ENCODE measurements at places on chromosomes 6 and 20.

DNA sequence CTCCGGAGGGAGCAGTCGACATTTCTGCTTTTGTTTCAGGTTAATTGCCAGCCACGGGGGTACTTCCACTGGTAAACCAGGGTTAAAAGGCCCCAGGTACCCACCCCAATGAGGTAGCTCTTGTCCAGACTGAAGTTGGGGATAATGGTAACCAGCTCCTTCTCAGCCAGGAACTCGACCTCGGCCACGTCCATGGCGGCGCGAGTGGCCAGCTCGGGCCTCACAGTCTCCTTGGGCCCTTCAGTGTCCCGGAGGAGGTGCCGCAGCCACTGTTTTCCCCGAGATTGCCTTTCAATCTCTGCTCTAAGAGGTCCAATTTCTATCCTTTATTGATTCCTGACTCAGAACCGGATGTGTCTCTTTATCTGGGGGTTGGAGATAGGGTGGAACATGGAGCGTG is 13.7 kb downstream of the ARHGAP40 start:
- no peak for DNase-seq

GRCh38 chr20:15191082-15191723 is 853.8 kb upstream of the FLRT3 start:
- DNase-seq = no peak

GRCh38 chr6:162092816-162093502 is 634.6 kb downstream of the PRKN start:
- no peak for DNase-seq

DNA sequence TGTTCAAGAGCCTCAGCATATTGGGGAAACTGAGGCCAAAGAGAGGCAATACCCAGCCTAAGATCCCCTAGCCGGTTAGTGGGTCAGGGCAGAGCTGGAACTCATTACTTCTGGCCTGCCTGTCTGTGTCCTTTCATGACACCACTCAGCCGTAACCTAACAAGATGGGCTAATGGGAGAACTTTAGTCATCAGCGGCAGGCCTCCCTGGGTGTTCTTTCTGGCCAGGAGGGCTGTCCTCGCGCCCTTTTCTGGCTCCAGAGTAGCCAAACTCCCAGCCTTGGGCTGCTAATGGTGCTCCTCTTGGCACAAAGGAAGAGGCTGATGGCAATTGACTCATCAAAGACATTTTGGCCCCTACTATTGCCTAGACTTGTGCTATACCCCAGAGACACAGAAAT is 76.6 kb downstream of the NCR2 start:
- DNase-seq = no peak

DNA sequence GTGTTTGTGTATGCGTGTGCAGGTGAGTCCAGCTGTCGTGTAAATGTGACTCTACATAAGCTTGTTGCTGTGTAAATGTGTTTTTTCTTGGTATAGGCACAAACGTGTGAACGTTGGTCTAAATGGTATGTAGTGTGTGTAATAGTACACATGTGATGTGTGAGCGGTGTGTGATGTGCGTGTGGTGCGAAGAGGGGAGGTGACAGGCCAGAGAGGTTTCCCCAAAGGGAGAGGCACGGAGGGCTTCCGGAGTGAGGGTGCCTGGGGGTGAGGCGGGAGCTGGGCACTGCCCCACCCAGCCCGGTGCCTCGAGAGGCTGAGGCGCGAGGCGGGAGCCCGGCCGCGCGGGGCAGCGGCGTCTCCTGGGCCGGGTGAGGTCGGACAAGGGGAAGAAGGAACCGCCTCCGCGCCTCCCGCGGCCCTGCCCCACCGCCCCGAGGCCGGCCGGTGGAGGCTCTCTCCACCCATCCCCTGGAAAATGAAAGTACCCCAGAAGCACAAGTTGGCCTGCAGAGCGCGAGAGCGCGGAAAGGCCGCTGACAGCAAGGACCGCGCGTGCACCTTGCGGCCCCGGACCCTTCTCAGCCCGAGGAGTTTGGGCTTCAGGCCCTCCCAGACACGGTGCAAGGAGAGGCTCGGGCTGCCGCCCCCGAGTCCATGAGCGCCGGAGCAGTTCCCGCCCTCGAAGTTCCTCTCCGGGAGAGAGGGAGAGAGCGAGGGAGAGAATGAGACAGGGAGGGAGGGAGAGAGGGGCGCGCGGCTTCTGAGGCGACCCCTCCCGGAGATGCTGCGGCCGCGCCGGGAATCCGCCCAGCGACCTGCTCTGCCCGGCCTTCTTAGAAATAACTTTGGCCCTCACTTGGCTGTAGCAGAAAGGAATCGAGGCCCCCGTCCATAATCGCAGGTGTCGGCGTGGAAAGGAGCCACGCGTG is 43.2 kb upstream of the OSTM1 start:
- DNase-seq = no peak

- no peak for DNase-seq
Measured at GRCh38 chr6:168318090-168318489, 1.5 kb downstream of the DACT2 start.

DNA sequence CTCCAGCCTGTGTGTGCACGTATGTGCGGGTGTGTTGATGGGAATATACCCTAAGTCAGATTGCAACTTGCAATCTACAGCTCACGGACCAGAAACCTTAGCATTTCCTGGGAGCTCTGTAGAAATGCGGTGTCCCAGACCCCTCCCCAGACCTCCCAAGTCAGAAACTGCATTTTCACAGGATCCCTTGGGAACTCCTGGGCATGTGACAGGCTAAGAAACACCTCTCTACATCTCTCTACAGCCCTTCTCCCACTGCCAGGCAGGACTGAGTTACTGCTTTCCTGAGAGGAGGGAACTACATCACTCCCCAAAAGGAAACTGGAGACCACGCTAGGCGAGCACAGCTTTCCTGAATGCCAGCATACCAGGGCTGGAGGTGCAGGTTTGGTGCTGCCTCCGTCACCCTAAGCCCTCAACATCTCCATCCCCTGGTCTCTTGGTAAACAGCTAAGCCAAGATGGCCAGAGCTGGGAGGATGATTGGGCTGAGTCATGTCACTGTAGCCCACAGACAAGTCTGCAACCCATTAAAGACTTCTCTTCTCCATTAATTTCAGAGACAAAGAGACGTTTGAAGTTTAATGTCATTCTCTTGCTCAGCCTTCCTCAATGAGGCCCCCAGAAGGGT is 194.4 kb downstream of the BMP7 start:
- no peak for DNase-seq

DNA sequence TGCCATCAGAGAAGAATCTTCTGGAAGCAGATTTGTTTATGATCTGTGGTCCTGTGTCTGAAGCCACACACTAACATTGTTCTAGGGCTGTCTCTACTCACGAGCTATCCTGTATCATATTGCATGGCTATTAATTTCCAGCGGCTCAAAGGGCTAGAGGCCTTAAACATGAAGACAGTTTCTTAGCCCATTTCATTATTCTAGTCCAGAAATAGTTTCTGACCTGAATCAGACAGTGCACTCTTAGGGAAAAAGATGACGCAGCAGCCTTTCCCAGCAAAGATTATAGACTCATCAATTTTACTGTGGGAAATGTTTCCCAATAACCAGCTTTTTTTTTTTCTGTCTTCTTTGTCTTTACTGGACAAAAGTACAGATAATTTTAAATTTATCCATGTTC is 105.3 kb upstream of the SUPT3H start:
- no peak for DNase-seq

GRCh38 chr6:1625794-1626435 is 16.2 kb downstream of the FOXC1 start:
- no peak for DNase-seq

DNA sequence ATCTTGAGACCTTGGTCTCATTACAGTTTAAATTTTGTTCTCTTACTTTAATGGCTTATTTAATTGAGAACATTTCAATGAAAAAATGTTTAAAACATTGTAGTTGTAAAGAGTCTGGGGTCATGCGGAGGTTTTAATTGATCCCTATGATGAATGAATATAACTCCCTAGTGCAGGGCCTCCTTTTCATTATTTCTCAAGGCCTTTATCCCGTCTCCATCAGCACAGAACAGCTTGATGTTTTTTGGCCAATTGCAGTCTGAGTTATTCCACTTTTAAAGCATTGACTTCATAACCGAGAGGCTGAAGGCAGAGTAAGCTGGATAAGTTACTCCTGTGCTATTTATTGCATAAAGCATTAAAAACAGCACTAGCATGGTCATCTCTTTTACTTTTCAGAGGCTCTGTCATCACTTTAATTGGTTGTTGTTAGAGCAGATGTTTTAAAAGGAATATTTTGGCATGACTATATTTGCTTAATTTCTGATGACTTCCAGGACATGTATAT is 83.4 kb downstream of the DTD1 start:
- no peak for DNase-seq

- DNase-seq = no peak
Measured at GRCh38 chr6:139219746-139220145, 72.1 kb downstream of the TXLNB start.

- no peak for DNase-seq
Measured at GRCh38 chr6:157790548-157791160, 32.4 kb upstream of the SNX9 start.

DNA sequence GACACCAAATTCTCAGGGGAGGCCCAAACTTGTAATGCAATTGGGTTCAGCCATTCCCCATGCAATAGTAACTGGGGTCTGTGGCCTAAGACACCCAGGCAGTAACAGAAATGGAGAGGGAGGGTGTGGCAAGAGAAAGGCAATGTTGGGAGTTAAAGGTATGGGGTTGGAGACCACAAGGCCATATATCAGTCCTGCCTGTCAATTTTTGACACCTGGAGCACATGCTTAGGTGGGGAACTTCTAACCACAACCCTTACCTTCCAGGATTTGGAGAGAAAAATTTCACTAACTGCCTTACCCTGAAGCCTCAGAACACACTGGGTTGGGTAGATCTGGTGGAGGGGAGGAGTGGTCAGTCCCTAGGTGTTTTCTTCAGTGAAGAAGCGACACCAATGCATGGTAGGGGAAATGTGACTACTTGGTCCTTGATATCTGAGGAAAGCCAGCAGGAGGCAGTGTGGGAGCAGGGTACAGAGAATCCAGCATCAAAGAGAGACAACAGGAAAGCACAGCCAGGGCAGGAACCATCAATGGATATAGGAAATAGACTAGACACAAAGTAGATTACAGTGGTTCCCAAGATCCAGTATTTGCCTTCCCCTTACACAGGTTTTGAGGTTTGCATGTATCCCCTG is 6.8 kb upstream of the USP49 start:
- no peak for DNase-seq

GRCh38 chr20:54107600-54108325 is 37.4 kb upstream of the BCAS1 start:
- DNase-seq = no peak

DNA sequence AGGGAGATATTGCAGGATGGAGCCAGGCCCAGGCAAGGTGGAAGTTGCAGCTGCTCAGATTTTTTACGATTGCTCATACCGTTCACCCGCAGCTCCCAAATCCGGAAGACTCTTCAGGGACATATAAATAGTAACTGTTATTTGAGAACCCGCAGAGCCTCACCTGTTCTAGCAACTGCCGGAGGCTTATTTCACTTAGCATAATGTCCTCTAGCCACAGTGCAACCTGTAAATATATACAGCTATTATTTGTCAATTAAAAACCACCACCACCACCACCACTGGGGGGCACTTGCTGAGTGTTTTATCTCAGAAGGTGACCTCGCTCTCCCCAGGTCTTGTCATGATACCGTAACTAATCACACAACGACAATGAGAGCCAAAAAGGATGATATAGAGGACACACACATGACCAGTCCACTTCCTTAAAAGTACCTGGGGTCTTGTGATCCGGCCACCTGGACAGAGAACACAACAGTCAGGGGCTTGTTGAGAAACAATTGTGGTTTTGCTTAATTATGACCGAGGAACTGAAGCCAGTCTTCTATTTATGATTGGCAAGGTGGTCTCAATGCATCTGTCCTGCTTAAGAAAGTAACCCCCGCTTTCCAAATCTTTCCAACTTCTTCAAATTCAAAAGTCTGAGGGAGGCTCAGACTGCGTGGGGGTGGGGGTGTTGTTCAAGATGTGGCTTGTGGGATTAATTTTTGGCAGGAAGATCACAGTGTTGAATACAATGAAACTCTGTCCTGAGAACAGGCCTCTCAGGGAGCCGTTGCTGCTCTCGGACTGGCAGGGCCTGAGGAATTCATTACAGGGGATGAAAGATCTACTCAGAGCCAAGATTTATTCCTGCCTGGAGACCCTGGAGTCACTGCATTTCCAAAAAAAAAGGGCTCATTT is 107.7 kb upstream of the PRND start:
- peak; percentile 92 for DNase-seq

- no peak for DNase-seq
Measured at GRCh38 chr20:37378785-37379598, 33.1 kb downstream of the SRC start.

- no peak for DNase-seq
Measured at GRCh38 chr6:130965656-130966055, 97.4 kb downstream of the EPB41L2 start.

- DNase-seq = no peak
Measured at GRCh38 chr20:1845163-1845523, 50.1 kb upstream of the SIRPA start.

DNA sequence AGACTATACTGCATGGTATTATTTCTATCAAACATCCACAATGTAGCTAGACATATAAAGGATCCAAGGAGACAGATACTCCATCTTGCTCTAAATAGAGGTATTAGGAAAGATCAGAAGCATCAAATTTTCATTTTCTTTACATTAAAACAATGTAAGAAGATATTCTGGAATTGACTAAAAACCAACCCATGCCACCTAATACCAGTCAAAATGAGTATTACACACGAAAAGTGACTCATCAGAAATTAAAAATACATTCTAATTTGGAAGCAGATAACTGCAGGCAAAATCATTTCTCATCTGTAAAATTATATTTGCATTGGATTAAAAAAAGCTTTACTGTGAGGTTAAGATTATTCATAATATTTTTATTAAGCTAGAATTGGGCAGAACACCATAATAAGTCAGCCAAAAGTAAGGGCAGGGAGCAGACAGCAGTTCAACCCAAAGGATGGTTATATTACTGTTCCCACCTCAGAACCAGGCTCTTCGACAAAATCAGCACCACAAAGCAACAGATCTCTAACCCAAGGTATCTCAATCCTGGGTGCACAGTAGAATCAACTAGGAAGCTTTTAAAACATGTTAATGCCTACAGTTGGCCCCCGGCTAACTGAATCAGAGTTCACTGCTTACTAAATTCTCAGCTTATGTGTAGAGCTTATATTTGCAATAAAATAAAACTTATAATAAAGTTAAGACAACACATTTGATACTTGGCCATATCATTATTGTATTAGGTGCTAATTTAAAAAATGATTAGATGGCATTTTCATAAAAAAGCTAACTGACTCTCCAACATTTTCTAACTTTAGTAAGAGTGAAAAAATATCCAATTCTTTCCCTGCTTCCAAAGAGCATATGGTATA is 35.2 kb downstream of the SAMD3 start:
- DNase-seq = no peak

GRCh38 chr20:53660947-53661381 is 67.3 kb upstream of the ZNF217 start:
- DNase-seq = no peak

DNA sequence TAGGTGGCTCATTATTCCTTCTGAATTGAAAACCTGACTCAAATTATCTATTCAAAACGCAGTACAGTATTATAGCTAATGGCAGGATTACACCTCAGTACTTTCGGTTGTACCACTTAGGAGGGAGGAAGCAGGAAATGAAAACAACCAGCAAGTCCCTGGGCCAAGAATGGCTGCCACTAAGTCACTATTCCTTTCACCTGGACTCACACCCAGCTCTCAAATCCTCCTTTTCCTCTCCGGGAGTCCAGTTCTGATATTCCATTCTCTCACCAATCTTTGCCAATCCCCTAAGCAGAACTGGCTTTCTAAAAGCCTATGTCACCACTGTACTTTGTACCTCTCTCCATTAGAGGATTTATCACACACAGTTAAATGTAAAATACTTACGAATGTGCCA is 20.6 kb downstream of the TMEM242 start:
- no peak for DNase-seq

GRCh38 chr6:16602035-16602434 is 159.2 kb downstream of the ATXN1 start:
- DNase-seq = no peak
